ENCODE measurements at places on chromosomes 7 and 10. TPM values are rescaled to one million over a fixed set of nuclear protein-coding genes. Genes with fewer than 3 reads are reported as not detected.

GRCh38 chr10:45421221-45422097 is 47.4 kb downstream of the ALOX5 start:
- peaks cover 2% of the 10 kb centered on the region for H3K36me3 ChIP-seq
- DNase-seq, result peak; percentile 73
- H3K4me1 ChIP-seq, result peaks cover 43% of the 10 kb centered on the region
- H3K27ac ChIP-seq, result peak overlapping the region; percentile 98
- peak overlapping the region; percentile 26 for H3K4me3 ChIP-seq

Gene TBC1D12
- total RNA-seq, result 0.20 TPM

DNA sequence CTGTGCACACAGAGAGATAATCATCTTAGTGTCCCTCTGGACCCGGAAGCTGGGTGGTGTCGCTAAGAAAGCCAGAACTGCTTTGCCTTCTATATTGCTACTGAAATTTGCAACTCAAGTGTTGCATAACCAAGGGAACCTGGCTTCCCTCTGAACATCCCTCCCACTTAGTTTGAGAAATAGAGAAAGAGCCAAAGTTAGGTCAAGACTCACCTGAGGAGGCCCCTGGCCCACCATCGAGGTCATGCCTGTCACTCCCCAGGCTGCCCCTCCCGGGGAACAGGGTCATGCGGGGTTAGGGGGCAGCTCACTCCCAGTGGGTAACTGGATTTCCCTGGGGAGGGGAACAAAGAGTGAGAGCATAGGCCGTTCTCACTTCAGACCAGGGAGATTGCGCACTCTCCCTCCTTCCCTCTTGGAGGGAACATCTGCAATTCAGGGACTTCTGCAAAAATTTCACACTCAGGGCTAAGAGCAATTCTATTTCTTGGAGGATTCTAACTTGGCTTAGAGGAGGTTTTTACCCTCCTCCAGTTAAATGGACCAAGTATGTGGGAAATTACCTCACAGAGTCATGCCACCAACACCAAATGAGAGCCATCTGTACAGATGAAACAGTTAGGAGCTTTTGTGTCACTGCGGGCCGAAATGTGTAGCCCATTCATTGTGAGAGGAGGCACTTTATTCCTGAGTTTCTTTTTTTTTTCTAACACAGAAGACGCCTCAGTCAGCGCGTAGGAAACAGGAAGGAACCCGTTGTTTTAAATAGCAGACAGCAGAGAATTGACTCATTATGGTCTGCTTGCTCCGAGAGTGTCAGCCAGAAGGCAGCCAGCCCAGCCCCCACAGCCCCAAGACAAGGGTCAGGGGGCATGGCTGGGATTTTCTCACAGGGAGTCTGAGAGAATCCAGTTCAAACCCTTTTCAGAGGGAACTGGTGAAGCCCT is 221.3 kb downstream of the ARHGAP12 start:
- peaks cover 19% of the 10 kb centered on the region for H3K4me1 ChIP-seq
- peak overlapping the region; percentile 18 for H3K4me3 ChIP-seq
- no peaks in the 10 kb centered on the region for H3K27me3 ChIP-seq
- H3K36me3 ChIP-seq, result peaks cover 5% of the 10 kb centered on the region
- H3K27ac ChIP-seq, result peak overlapping the region; percentile 84
- peak; percentile 77 for DNase-seq

DNA sequence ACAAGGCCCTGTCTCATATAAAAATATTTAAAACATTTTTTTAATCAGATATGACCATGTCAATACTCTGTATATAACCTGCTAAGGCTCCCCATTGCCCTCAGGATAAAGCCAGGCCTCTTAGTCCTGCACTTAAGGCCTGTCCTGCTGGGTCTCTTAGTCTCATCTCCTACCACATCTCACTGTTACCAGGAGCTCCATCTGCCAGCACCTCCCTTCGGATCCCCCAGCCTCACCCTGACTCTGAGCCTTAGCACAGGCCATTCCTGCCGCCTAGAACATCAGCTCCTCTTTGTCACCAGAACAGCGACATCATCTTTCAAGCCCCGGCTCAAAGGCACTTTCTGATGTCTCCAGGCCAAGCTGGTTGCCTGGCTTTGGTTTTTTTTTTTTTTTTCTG is 25.7 kb upstream of the GTF2IRD1 start:
- DNase-seq, result no peak
- H3K36me3 ChIP-seq, result no peaks in the 10 kb centered on the region
- no peaks in the 10 kb centered on the region for H3K4me1 ChIP-seq
- H3K4me3 ChIP-seq, result no peak overlapping the region
- no peak overlapping the region for H3K27ac ChIP-seq
- H3K27me3 ChIP-seq, result no peaks in the 10 kb centered on the region

GRCh38 chr7:98135984-98136383 is 29.3 kb downstream of the LMTK2 start:
- peaks cover 38% of the 10 kb centered on the region for H3K4me1 ChIP-seq
- no peak for DNase-seq
- no peak overlapping the region for H3K4me3 ChIP-seq
- H3K27ac ChIP-seq, result no peak overlapping the region
- peaks cover 2% of the 10 kb centered on the region for H3K27me3 ChIP-seq

DNA sequence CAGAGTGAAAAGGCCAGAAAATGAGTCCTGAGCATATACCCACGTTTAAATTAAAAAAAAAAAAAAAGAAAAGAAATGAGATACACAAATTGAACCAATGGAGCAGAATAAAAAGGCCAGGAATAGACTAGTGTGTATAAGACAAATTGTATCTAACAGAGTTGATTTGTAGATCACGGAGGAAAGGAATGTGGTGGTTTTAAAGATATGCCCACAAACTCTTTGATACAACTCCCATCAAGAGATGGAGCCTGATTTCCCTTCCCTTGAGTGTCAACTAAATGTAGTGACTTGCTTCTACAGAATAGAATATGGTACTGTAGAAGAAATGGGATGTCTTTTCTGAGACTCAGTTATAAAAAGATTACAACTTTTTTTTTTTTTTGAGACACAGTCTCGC is 10.4 kb downstream of the SYPL1 start:
- no peaks in the 10 kb centered on the region for H3K27me3 ChIP-seq
- H3K4me1 ChIP-seq, result peaks cover 68% of the 10 kb centered on the region
- peaks cover 9% of the 10 kb centered on the region for H3K36me3 ChIP-seq
- H3K27ac ChIP-seq, result no peak overlapping the region
- H3K4me3 ChIP-seq, result no peak overlapping the region
- no peak for DNase-seq

DNA sequence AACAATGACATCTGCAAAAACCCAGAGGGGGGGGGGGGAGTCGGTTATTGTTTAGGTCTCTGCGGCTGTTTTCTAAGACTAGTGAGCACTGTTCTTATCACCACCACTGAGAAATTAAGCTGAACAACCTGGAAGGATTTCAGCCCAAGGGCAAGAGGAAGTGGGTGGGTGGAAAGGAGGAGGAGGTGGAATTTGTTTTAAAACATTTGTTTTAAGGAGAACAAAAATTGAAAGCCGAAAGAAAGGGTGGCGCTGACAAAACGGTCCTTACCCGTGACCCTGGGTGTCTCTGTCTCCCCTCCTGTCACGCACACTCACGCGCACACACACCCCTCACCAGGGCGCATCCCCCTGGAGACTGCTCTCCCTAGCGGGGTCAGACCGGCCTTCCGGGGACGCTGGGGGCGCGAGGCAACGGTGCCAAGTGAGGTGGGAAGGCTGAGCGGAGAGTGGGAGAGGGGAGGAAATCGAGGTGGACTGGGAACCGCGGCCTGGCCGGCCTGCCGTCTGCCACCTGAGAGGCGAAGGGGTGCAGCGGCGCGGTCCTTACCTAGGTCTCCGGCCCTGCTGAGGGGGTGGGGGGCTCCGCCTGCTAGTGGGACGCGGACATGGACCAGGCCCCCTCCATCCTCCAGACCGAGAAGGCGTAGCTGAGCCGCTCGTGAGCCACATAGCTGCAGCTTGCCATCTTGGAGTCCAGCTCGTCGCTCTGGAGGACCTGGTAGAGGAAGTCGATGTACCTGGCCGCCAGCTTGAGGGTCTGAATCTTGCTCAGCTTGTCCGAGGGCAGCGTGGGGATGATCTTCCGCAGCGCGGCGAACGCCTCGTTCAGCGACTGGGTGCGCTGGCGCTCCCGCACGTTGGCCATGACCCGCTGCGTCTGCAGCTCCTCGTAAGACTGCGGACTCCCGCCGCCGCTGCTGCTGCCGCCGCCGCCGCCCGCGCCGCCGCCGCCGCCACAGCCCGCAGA is 1.0 kb downstream of the TWIST1 start:
- peaks cover 63% of the 10 kb centered on the region for H3K27me3 ChIP-seq
- no peak overlapping the region for H3K27ac ChIP-seq
- peak; percentile 8 for DNase-seq
- peaks cover 2% of the 10 kb centered on the region for H3K4me1 ChIP-seq
- H3K4me3 ChIP-seq, result no peak overlapping the region

GRCh38 chr10:101993221-101993620 is 62.8 kb downstream of the ARMH3 start:
- no peak overlapping the region for H3K27ac ChIP-seq
- H3K27me3 ChIP-seq, result no peaks in the 10 kb centered on the region
- no peak overlapping the region for H3K4me3 ChIP-seq

DNA sequence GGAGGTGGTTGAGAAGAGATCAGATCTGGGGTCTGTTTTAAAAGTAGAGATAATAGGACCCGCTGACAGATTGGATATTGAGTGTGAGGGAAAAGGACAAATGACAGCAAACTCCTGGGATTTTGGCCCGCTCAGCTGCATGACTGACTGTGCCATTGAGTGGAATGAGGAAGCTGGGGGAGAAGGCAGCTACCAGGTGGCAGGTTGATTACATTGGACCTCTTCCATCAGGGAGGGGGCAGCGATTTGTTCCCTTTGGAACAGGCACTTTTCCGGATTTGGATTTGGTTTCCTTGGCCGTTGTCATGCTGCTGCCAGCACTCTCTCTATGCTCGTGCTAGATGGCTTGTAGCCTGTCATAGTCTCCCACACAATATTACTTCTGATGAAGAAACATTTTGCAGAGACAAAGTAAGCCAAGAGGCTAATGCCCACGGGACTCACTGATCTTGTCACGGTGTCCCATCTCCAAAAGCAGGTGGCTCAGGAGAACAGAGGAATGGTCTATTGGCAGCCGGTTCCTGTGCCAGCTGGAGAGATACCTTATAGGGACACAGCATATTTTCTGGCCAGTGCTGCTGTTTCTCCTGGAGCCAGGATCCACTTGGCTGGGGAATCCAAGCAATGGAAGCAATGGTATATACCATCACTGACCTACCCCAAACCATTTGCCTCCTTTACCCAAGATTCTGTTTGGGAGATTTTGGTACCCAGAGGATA is 69.1 kb upstream of the WAC start:
- H3K27ac ChIP-seq, result no peak overlapping the region
- no peak overlapping the region for H3K4me3 ChIP-seq
- H3K36me3 ChIP-seq, result no peaks in the 10 kb centered on the region
- H3K4me1 ChIP-seq, result no peaks in the 10 kb centered on the region
- peaks cover 7% of the 10 kb centered on the region for H3K27me3 ChIP-seq

DNA sequence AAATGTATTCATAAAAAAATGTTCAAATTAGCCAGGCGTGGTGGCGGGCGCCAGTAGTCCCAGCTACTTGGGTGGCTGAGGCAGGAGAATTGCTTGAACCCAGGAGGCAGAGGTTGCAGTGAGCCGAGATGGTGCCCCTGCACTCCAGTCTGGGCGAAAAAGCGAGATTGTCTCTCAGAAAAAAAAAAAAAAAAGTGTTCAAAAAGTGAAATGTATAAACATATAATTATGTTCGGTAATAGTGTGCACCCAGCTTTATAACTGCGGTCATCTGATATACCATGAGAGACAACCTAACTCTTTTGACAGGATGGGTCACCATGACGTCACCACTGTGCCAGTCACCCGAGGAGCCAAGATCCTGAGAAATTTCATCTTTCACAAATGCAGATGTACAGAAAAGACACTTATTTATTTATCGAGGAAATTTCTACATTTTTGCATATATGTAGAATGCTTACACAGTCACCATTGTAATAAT is 594 bp upstream of the RP9 start:
- H3K36me3 ChIP-seq, result no peaks in the 10 kb centered on the region
- peaks cover 29% of the 10 kb centered on the region for H3K4me1 ChIP-seq
- H3K27ac ChIP-seq, result no peak overlapping the region
- peak; percentile 12 for DNase-seq
- peaks cover 10% of the 10 kb centered on the region for H3K27me3 ChIP-seq
- peak overlapping the region; percentile 70 for H3K4me3 ChIP-seq

DNA sequence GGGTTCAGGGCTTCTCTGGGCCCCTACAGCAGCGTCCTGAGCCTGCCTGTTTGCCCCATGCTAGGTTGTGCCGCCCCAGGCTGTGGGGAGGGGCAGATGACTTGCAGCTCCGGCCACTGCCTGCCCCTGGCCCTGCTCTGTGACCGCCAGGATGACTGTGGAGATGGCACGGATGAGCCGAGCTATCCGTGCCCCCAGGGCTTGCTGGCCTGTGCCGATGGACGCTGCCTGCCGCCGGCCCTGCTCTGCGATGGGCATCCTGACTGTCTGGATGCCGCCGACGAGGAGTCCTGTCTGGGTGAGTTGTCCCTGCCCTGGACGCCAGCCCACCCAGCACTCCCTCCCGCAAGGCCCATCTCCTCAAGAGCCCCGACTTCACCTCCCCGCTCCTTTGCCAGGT is 15.7 kb upstream of the ZNF467 start:
- no peaks in the 10 kb centered on the region for H3K4me1 ChIP-seq
- H3K4me3 ChIP-seq, result no peak overlapping the region
- no peak overlapping the region for H3K27ac ChIP-seq
- DNase-seq, result no peak

DNA sequence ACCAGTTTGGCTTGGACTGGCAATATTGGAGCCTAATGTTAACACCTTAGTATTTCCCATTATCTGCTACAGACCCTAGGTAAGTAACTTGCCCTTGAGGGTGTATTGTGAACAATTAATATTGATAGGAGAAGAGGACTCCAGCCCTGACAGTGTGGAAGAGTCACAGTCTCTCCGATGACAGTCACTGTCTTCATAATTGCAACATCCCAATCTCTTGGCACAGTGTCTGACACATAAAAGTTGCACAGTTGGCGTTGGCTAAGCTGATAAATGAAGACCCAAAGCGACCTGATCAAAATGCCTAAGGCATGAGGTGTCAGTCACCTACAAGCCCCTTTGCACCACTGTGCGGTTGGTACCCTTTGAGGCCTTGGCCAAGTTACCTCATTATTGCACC is 154.7 kb upstream of the AOAH start:
- DNase-seq, result no peak
- H3K4me3 ChIP-seq, result no peak overlapping the region
- H3K27ac ChIP-seq, result no peak overlapping the region
- peaks cover 6% of the 10 kb centered on the region for H3K4me1 ChIP-seq
- H3K27me3 ChIP-seq, result no peaks in the 10 kb centered on the region

DNA sequence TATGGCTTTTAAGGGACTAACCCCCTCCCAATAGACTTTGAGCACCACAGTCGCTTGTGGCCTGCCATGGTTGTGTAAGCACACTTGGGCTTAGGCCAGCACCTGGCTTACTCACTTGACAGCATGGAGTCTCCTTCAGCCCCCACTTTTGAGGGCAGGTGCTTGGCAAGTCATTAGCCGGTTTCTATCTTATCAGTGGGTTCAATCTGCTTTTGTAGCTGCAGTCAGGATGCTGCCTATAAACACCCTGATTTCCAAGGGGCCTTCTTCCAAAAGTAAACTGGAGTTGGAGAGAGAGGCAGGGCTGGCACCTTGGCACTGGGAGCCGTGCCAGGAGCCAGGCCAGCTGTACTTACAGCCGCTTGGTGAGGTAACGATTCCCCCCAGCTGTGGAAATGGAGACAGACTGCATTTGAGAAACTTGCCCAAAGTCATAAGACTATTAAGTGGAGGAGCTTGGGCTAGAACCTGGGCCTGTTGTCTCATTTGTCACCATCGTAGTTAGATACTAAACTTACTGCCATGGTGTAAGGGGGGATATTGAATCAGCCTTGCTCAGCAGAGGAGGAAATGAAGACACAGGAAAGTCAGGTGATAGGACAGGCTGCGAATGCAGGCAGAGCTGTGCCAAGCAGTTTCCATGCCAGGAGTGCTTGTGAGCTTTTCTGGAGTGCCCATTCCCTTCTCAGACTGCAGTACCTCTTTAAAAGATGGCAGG is 92.2 kb upstream of the EFCAB10 start:
- no peaks in the 10 kb centered on the region for H3K27me3 ChIP-seq
- no peaks in the 10 kb centered on the region for H3K36me3 ChIP-seq
- H3K4me1 ChIP-seq, result peaks cover 60% of the 10 kb centered on the region
- DNase-seq, result peak; percentile 13

Gene IFIT1B
- total RNA-seq, result not detected

Data from activated CD8-positive, alpha-beta T cell treated with anti-CD3 and anti-CD28 coated beads for 36 hours (primary cell).